Chondrocyte (in vitro differentiated cells): ENCODE measurements at places on chromosomes 4 and X. TPM values are rescaled to one million over a fixed set of nuclear protein-coding genes. Genes with fewer than 3 reads are reported as not detected.

- DNase-seq = no peak
Observed at GRCh38 chrX:104113222-104113965, 1.1 kb downstream of the ZCCHC18 start.

MAGEE2 gene
- not detected in 3 replicates for total RNA-seq

DNA sequence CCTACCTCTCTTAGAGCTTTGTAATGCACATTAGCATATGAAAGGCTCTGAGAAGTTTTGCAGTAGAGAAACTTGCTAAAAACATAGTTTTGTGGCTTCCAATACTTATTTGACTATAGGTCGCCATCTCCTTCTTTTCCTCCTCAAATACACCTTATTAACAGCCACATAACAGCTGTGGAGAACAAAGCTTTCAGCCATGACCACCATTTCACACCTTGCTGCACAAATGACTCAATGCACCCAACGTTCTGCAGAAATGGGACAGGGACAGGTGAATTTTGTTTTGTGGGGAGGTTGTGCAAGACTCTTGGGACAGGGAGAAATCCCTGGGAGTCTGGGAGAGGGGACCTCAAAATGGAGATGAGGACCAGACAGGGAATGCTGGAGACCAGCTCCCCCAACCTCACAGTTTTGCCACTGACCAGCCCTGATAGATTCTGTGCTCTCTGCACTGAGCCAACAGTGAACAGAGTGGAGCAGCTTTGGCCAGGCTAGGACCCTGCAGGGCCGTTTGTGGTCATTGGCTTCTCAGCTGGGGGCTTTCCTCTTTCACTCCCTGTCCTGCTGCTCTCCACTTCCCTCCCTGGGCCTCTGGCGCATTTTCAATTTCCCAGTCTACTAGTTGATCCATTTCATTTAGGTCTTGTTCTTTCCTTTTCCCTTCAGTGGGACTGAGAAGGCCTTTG, 16.6 kb downstream of the FRMPD3 start:
- no peak for DNase-seq

SLC6A8 gene
- 47.6 to 71.1 TPM (median 70.6 TPM) in 3 replicates for total RNA-seq

- no peak for DNase-seq
Observed at GRCh38 chr4:140305053-140305452, 68.4 kb upstream of the SCOC start.

DNA sequence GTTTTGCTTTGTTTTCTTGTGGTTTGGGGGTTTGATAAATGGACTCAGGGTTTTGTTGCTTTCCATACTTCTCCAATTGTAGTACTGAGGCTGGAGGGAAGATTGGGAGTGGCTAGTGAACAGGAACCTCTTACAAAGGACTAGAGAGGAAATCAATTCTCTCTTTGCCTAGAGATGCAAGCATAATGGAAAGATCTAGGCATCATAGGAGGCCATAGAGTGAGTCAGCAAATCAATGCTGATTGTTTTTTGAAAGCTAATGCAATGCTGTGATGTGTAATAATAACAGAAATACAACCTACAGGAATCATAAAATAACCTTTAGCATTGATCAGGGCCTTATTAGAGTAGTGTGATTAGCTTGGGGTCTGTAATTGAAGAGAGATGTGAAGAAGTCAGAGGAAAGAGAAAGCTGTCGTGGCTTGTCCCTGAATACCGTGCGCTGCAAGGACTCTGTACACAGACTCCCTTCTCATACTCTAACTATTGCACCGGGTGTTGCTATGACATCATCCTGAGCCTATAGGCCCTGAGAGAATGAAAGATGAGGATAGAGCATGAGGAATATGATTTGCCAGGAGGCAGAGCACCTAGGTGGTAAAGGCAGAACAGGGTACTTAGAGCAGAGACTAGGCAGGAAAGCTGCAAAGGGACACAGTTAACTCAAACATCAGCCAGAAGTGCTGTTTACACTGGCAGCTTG, 29.3 kb upstream of the GPR101 start:
- DNase-seq = no peak

TDO2 gene
- not detected in 3 replicates for total RNA-seq

GRCh38 chr4:165726831-165727230, 146.2 kb upstream of the TLL1 start:
- no peak for DNase-seq

ABCE1 gene
- total RNA-seq = 48.8 to 75.3 TPM (median 53.1 TPM) in 3 replicates

DNA sequence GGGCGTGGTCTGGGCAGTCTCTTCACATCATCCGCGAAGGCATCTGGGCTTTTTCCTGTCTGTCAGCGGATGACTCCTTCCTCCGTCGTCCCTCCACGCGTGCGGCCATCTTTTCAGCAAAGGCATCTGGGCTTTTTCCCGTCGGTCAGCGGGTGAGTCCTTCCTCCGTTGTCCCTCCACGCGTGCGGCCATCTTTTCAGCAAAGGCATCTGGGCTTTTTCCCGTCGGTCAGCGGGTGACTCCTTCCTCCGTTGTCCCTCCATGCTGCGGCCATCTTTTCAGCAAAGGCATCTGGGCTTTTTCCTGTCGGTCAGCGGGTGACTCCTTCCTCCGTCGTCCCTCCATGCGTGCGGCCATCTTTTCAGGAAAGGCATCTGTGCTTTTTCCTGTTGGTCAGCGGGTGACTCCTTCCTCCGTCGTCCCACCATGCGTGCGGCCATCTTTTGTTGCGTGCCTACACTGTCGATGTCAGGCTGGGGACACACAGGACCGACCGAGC, 12.3 kb upstream of the TMEM271 start:
- DNase-seq = no peak

DNA sequence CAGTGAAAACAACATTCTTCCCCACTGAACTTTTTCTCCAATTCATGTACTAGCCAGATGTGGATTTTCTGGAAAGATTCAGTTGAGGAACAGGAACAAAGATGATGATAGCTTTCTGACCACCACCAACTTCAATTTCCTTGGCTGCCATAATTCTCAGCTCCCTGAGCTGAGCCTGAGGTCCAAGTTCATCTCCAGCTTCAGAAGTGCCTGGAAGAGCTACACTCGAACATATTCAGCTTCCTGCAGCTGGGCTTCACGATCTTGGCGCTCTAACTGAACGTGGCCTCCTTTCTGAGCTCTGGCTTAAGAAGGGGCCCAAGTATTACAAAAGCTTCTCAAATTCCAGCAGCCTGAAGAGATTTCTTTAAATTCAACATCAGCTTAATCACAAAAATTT, 83.9 kb downstream of the QDPR start:
- DNase-seq = no peak
